CD4-positive, alpha-beta T cell treated with Interleukin-17A for 1 hour (primary cell): ENCODE measurements at places on chromosomes 6 and 20.

GRCh38 chr6:21633511-21634109 is 40.1 kb downstream of the SOX4 start:
- no peak for DNase-seq

- DNase-seq: no peak
Observed at GRCh38 chr6:33204165-33204414, 365 bp upstream of the HSD17B8 start.

DNA sequence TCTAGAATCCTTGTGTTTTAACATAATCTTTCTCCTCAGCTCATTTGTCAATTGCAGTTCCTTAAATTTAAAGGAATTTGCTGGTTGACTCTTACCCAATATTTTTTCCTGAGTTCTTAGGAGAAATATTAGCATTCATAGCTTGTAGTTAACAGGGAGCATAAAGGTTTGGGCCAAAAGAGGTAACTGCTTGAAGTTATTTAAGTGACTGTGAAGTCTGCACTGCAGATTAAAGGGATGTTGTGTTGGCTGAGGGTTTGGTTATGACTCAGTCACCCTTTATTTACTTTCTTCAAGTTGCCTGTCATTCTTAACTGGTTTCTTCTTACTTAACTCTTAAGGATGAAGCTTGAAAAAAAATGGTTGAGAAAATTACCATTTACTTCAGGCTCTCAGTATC is 220.3 kb upstream of the LAMP5 start:
- DNase-seq: no peak

DNA sequence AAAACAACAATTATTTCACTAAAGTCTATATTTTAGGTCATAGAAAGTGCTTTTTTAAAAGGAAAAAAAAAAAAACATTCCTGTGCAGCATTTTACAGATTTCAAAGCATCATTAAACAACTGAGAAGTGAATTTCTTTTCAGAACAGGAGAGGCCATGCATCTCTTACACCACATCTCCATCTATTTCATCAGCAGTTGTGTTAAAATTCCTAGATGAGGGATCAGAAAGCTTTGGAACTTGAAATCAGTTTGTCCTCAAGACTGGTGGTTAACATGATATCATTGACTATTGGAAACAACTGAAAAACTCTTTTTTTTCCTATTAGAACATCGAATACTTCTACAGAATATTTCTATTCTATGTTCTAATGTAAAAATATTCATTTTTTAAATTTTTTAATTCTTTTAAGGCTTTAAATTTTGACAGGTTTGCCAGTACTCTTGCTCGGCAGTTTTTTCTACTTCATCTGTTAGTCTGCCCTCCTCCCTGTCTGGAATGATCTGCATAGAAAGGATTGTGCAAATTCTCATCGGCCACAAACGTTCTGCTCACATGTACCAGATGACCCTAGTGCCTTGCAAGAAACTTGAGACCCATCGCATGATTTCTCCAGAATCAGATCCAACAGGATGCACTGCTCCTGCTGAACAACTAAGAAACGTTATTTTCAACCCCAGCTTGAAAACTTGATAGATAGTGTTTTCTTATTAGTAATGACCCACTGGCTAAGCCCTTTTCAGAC is 411.0 kb upstream of the AGPAT4 start:
- DNase-seq: no peak

- no peak for DNase-seq
Observed at GRCh38 chr20:37327748-37328147, 18.2 kb upstream of the SRC start.

- no peak for DNase-seq
Observed at GRCh38 chr6:165223736-165224135, 85.7 kb downstream of the C6orf118 start.

GRCh38 chr6:108134213-108134970 is 31.4 kb upstream of the NR2E1 start:
- DNase-seq: no peak

- DNase-seq: no peak
Observed at GRCh38 chr6:766625-767024, 73.7 kb upstream of the EXOC2 start.

DNA sequence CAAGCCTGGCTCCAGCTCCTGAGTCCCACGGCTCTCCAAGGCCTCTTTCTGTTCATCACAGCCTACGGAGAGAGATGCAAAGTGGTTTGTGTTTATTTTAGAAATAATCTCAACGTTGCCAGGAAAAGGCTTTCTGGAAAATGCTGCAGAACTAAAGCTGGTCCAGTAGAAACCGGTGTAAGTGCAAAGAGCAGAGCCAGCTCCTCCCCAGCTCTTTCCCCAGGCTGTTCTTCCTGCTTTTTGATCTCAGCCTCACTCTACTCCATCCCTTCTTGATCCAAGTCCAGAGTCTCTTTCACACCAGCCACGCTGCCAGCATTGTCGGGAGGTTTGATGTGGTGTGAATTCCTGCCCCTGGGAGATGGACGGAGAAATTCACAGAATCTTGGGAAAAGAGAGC is 69.8 kb downstream of the TMEM170B start:
- no peak for DNase-seq

DNA sequence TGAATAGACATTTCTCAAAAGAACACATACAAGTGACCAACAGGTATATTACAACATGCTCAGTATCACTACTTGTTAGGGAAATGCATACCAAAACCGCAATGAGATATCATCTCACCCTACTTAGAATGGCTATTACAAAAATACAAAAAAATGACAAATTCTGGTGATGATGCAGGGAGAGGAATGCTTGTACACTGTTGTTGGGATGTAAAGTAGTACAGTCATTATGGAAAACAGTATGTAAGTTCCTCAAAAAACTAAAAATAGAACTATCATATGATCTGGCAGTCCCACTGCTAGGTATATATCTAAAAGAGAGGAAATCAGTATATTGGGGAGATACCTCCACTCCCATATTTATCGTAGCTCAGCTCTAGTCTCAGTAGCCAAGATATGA is 10.9 kb upstream of the SLC17A5 start:
- DNase-seq: no peak

DNA sequence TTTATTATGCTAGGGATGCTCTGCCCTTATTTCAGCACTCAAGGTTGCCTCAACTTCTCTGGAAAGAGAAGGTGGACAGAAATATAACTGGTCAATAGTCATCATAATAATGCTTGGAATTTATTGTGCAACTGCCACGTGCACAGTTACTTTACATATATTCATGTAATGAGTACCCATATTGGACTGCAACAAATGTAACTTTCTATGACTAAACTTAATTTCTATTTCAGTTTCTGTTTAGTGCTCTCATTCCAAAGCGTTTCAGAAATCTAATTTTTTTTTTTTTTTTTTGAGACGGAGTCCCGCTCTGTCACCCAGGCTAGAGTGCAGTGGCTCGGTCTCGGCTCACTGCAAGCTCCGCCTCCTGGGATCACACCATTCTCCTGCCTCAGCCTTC is 28.3 kb upstream of the CD83 start:
- DNase-seq: no peak

- no peak for DNase-seq
Observed at GRCh38 chr6:122069932-122070331, 329.5 kb upstream of the HSF2 start.

DNA sequence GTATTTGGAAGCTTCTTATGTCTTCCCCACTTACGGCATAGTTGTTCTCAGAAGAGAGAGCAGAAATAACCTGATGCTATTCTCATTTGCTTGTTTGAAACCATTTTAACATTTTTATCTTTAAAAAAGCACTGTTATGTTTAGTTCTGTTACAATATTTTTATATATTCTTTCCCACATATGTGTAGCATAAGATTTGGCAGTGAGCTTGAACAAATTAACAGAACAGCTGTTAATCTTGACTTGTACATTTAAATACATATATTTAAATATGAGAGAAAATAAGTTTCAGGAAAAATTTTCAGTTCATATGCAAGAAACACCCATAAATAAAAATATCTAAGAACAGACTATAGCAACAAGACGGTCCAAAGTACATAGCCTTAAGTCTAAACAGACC is 431.7 kb upstream of the IRAK1BP1 start:
- no peak for DNase-seq

DNA sequence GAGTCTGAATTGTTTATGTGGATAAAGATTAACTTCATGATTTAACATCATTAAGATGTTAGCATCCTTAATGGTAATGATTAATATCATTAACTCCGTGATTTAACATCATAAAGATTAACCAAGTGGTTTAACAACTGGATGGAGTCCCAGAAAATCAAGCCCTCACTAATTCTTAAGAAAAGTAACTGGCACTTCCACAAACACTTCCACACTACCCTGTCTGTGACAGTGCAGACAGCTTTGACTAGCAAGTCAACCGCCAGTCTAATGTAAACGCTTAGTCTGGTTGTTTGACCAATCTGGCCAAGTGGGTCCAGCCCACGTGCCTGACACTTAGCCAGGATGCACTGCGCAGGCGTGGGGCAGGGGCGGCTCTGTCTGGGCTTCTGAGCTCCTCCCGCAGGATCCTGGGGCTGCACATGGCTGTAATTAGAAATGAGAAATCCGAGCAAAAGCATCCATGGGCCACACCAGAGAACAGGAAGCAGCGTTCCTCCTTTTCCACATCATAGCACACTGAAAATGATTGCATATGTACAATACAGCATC is 424.2 kb downstream of the FOXA2 start:
- DNase-seq: no peak

GRCh38 chr20:41655962-41656618 is 37.9 kb upstream of the CHD6 start:
- no peak for DNase-seq

- DNase-seq: no peak
Observed at GRCh38 chr20:23286346-23286745, 64.2 kb upstream of the NXT1 start.

GRCh38 chr6:62328607-62329006 is 42.6 kb upstream of the KHDRBS2 start:
- DNase-seq: no peak

DNA sequence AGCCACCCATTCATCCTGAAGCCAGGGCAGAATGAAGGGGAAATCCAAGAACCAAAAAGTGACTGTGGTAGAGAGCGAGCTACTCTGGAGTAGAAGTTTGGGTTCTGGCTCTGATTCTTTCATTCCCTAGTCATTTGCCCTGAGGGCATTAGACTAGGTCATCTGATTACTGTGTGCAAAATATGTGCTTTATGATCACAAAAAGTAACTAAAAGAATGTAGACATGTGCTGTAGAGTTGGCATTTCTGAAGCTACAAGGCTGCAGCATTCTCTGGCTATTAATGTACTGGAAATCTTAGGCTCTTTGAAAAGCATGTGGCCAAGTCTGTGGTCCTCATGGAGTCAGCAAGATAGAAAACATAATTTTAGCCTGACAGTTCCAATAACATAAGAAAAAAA is 94.2 kb downstream of the TBC1D7 start:
- no peak for DNase-seq

DNA sequence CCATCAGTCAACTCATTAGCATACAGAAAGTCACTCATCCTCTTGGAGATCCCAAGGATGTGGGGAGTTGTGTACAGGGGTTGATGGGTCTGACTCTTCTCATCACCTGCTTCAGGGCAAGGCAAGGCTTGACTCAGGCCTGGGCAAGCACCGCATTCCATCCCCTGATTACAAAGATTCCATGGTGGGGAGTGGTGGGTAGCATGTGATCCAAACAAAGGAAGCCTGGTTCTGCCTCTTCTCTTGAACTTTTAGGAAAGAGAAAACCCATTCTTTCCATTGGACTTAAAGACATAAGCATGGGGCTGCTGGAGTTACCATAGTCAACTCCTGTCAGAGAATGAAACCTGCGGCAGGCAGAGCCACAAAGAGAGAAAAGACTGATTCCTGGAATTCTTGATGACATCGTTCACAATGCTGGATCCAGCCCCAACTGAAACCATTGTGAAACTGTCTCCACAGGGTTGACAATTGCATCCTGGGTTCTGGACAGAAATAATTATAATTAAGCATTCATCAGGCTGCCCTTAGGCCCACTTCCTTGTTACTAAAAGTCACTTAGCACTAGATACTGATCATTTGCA is 235.8 kb upstream of the KCNG1 start:
- DNase-seq: no peak

GRCh38 chr6:7697820-7698623 is 27.9 kb upstream of the BMP6 start:
- peak; percentile 20 for DNase-seq

- no peak for DNase-seq
Observed at GRCh38 chr20:57680131-57680716, 29.6 kb downstream of the PMEPA1 start.

GRCh38 chr6:44868335-44868668 is 459.8 kb upstream of the RUNX2 start:
- no peak for DNase-seq

DNA sequence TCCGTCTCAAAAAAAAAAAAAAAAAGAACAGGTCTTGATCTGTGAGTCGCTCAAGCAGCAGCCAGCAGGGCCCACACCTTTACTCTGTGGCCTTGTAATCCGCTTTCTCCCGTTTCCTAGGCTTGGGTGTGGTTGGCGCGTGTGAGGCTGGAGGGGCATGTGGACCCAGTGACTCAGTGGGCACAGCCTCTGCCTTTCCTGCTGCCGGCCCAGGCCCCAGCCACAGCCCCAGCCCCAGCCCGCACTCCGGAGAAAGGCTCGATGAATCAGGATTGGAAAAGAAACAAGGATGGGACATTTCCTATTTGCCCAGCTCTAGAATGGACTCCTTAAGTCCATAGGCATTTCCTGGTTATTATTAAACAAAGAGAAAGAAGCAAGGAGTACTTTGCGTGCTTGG is 4.3 kb downstream of the BHLHE23 start:
- DNase-seq: no peak

DNA sequence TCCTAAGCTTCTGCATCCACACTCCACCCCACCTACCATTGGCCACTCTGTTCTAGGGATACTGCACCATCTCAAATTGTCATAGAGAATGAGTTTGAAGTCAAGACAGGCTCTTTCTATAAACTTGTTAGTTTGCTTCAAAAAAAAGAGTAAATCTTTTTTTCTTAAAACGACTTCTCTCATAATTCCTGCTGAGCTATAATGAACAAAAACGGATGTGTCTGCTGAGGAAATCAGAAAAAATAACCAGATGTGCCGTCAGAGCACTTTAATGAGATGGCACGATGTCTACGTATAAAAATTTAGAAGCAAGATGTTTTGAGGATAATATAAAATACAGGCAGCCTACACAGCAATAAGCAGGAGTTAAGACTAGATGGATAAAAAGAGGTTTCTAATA is 24.0 kb upstream of the DDO start:
- no peak for DNase-seq
